ENCODE measurements at places on chromosomes 7 and 10.

DNA sequence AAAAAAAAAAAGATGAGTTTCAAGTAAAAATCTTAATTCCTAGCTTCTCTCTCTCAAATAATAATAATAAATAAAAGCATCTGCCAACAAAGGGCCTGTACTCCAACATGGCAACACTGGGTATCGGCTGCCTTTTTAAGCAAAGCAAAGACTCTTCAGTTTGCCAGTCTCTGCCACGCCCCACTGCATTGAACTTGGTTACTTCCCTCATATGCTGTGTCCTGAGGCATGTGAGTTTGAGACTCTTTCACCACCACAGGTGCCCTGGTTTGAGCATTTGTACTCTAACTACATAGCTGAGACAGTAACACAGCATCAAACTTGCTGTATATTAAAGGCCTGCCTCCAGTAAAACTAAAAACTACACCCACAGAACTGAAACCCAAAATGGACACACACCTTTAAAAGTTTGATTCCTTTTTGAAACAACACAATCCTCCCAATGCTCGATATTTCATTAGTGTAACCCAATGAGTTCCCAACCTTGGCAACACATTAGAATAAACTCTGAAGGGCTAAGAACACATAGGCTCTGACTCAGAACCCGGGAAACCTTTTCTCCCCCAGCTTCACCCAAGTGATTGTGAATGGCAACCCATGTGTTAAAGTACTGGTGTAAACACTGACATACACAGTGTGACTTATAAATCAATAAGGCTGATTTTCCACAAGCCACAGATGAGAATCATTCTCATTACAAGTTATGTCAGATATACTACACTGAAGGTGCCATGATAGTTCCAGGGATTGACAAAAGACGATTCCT lies 12.0 kb downstream of the JAZF1 start:
- DNase-seq = no peak

- DNase-seq = no peak
Measured at GRCh38 chr7:98630149-98630548, 13.1 kb downstream of the NPTX2 start.

- DNase-seq = no peak
Measured at GRCh38 chr10:788796-789748, 99.6 kb upstream of the DIP2C start.

GRCh38 chr10:94285271-94285670 lies 77.5 kb downstream of the NOC3L start:
- DNase-seq = no peak

DNA sequence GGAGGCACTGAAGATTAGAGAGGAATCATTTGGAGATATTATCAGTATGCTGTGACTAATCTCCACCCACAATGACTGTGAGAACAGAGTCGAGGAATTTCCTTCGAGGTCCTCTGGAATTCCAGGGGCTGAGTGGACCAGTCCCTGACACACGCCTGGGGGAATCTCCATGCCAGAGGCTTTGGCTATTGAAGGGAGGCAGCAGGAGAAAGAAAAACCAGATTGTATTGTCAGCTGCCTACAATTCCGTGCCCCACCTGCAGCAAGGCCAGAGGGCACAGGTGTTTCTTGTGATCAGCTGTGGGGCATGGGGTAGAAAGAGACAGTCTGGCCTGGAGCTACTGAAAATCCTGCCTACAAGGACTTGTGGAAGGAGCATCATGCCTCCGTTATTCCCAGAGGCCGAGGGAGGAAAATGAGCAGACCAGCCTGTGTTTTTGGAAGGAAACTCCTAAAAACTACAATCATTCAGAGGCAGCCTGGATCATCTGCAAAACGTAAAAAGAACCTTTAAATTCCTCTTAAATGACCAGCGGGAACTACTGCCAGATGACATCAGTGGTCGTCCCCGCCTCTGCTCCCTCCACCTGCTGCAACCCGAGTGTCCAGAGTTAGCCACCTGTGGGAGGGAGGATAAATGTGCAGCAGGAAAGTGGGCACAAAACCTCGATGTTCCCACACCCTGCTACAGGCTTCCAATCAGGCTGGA lies 25.4 kb upstream of the ANK3 start:
- DNase-seq = no peak

Data from stimulated activated CD4-positive, alpha-beta T cell treated with anti-CD3 and anti-CD28 coated beads, Interleukin-15, amount 100 ng/mL, for 1 hour (primary cell).